ENCODE measurements at places on chromosomes 7 and 10. TPM values are rescaled to one million over a fixed set of nuclear protein-coding genes. Genes with fewer than 3 reads are reported as not detected.

- H3K27me3 ChIP-seq, result no peaks in the 10 kb centered on the region
- no peak for DNase-seq
- H3K27ac ChIP-seq, result no peak overlapping the region
- no peaks in the 10 kb centered on the region for H3K36me3 ChIP-seq
- H3K4me1 ChIP-seq, result no peaks in the 10 kb centered on the region
Measured at GRCh38 chr7:21468969-21469368, 41.1 kb downstream of the SP4 start.

- H3K4me1 ChIP-seq, result peaks cover 24% of the 10 kb centered on the region
- no peaks in the 10 kb centered on the region for H3K27me3 ChIP-seq
- H3K27ac ChIP-seq, result no peak overlapping the region
- no peak for DNase-seq
- no peak overlapping the region for H3K4me3 ChIP-seq
Measured at GRCh38 chr10:51694086-51694768, 5.2 kb downstream of the CSTF2T start.

- no peaks in the 10 kb centered on the region for H3K36me3 ChIP-seq
- no peak for DNase-seq
- no peak overlapping the region for H3K4me3 ChIP-seq
- no peaks in the 10 kb centered on the region for H3K4me1 ChIP-seq
- H3K27me3 ChIP-seq, result no peaks in the 10 kb centered on the region
Measured at GRCh38 chr10:34049887-34050286, 715.4 kb upstream of the NRP1 start.

DNA sequence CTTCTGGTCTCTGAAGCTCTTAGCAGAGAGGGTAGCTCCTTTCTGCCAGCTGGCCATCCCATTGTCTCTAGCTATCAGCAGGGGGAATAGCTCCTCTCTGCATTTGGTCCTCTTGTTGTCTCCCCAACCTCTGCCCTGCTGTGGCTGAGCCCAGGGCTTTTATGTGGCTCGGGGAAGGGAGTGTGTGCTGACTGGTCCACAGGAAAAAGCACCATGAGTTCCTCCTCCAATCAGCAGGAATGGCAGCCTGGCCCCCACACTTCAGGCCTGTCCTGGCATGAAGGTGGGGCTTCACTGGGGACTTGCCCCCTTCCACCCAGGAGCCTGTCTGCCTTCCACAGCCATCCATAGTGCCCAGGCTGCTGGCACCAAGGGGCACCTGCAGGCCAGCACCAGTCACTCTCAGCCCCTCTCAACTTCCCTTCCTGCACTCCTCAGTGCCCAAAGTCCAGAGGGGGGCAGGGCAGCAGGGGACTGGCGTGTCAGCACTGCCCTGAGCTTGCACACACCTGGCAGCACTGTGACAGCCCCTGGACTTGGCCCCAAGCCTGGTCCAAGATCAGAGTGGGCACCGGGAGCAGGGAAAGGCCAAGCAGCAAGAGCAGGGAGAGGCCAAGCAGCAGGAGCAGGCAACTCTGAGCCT is 36.2 kb downstream of the NOLC1 start:
- no peak overlapping the region for H3K4me3 ChIP-seq
- H3K36me3 ChIP-seq, result no peaks in the 10 kb centered on the region
- no peaks in the 10 kb centered on the region for H3K27me3 ChIP-seq

DNA sequence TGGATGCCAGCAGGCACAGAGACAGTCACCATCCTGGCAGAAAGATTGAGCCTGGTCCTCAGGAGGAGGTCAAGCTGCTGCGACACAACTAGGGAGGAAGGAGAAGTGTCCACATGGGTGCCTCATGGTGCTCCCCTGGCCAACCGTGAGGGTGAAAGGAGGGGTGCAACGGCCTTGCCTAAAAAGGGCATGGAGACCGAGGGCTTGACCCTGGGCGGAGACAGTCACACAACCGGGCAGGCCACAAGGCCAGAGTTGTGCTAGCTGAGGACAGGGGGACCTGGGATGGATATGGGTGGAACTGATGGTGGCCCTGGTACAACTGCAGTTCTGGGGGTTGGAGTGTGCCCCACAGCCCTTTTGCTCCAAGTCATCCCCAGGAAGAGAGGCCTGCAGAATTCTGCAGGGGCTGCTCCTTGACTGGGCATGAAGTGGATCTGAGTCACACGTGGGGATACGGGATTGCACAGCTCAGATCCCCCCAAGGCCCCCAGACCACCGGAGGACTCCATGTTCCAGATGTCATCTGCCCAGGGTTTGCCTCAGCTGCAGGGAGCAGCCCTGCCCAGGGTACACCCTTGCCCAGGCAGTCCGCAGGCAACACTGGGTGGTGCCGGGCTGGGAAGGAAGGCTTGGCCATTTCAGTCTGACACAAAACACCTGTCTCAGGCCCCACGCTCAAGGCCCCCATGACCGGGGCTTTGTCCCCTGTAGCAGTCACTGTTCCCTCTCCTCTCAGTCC is 602.3 kb upstream of the MGMT start:
- no peaks in the 10 kb centered on the region for H3K4me1 ChIP-seq
- H3K36me3 ChIP-seq, result no peaks in the 10 kb centered on the region
- H3K27ac ChIP-seq, result no peak overlapping the region

- H3K27ac ChIP-seq, result no peak overlapping the region
- no peaks in the 10 kb centered on the region for H3K36me3 ChIP-seq
- no peak overlapping the region for H3K4me3 ChIP-seq
Measured at GRCh38 chr7:116551692-116552091, 26.9 kb downstream of the CAV1 start.

DNA sequence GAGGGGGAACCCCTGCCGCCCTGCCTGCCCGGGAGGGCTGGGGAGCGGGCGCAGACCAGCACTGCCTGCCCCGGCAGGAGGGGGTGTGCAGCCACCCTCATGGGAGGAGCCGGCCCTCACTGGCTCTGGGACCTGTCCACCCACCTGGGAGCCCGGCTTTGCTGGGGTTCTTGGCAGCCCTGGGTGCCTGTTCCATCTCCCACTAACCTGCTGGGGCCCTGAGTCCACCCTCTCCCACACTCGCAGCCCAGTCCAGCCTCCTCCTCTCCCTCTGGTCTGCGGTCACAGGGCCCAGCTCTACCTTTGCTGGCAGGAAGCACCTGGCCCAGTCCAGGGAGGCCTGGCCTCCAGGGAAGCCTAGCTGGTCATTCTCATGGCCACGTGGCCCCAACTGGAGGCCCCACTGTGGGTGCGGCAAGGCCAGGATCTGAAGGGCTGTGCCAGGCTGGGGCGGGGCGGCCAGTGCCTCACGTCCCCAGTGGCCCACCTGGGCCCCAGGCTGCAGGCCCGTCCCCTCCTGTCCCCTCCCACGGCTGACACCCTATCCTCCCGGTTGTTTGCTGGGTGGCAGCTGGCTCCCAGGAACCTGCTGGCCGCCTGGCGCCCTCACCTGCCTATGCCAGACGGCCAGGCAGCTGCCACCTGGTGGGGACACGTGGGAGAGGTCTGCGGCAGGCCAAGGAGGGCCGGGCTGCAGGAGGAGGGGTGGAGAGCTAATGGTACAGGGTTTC is at the start of gene TMEM184A:
TMEM184A (minus strand) TSS at position 393 of the 731 bp plus-strand sequence. CDS start 721 bp downstream, outside the sequence.
- no peaks in the 10 kb centered on the region for H3K36me3 ChIP-seq
- H3K4me1 ChIP-seq, result no peaks in the 10 kb centered on the region
- H3K27me3 ChIP-seq, result no peaks in the 10 kb centered on the region
- peak; percentile 57 for DNase-seq
- H3K27ac ChIP-seq, result no peak within 1 kb of the TSS
- no peak within 1 kb of the TSS for H3K4me3 ChIP-seq

- H3K36me3 ChIP-seq, result no peaks in the 10 kb centered on the region
- H3K27ac ChIP-seq, result no peak overlapping the region
- no peak for DNase-seq
Measured at GRCh38 chr10:49302088-49302487, 3.1 kb downstream of the C10orf71 start.

GRCh38 chr10:88256886-88257285 is 326.2 kb downstream of the RNLS start:
- H3K36me3 ChIP-seq, result no peaks in the 10 kb centered on the region
- no peaks in the 10 kb centered on the region for H3K27me3 ChIP-seq
- H3K27ac ChIP-seq, result no peak overlapping the region
- H3K4me1 ChIP-seq, result no peaks in the 10 kb centered on the region

DNA sequence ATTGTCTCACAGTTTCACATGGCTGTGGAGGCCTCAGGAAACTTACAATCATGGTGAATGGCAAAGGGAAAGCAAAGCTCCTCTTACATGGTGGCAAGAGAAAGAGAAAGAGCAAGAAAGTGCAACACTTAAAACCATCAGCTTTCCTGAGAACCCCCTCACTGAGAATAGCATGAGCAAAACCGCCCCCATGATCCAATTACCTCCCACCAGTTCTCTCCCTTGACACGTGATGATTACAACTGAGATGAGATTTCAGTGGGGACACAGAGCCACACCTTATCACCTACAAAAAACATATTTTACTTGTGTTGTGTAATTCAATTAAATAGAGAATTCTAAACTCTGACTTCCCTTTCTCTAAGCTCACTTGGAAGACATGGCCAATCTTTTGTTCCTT is 80.2 kb downstream of the SEMA3C start:
- no peak overlapping the region for H3K4me3 ChIP-seq
- no peak overlapping the region for H3K27ac ChIP-seq
- no peaks in the 10 kb centered on the region for H3K4me1 ChIP-seq
- H3K27me3 ChIP-seq, result no peaks in the 10 kb centered on the region

- no peaks in the 10 kb centered on the region for H3K27me3 ChIP-seq
- peaks cover 20% of the 10 kb centered on the region for H3K4me1 ChIP-seq
- H3K27ac ChIP-seq, result no peak overlapping the region
- H3K36me3 ChIP-seq, result no peaks in the 10 kb centered on the region
- no peak for DNase-seq
- no peak overlapping the region for H3K4me3 ChIP-seq
Measured at GRCh38 chr10:88121361-88121760, 257.9 kb downstream of the PTEN start.

DNA sequence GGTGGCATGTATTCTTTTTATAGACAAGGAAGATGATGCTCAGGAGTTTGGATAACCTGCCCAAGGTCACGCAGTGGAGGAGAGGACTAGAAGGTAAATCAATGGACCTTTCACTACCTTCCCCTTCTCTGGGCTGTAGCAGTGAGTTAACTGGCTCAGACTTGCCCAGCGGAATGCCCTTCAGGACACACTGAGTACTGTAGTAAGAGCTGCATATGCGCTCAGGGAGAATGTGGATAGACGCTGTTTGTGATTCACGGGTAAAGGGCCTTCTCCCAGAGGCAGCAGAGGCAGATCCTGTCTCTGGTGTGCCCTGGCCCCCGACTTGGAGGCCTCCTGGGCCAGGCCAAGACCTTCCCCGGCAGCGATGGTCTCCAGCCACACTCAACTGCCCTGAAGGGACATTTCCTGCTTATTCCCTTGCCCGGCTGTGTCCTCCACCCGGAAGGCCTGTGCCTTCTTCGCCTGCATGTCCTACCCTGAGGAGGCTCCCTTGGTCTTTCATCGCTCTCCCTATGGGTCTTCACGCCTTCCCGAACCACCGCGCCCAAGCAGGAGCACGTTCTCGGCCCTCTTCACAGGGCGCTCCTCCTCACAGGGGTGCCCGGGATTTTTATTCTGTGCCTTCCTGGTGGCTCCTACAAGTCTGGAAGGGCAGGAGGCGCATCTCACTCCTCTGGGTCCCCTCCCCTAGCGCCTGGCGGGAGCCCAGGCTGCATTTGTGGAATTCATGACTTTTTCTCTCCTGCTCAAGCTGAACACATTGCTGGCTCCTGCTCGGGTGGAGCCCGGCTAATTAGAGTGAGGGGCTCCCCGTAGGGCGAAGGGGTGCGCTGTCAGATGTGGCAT is 1.8 kb upstream of the IKZF1 start:
- H3K4me3 ChIP-seq, result peak overlapping the region; percentile 60
- H3K27ac ChIP-seq, result peak overlapping the region; percentile 68
- H3K4me1 ChIP-seq, result peaks cover 33% of the 10 kb centered on the region
- H3K27me3 ChIP-seq, result no peaks in the 10 kb centered on the region

GRCh38 chr7:98802088-98802780 is 67.6 kb downstream of the TMEM130 start:
- H3K36me3 ChIP-seq, result no peaks in the 10 kb centered on the region
- no peaks in the 10 kb centered on the region for H3K4me1 ChIP-seq
- DNase-seq, result no peak
- no peaks in the 10 kb centered on the region for H3K27me3 ChIP-seq

DNA sequence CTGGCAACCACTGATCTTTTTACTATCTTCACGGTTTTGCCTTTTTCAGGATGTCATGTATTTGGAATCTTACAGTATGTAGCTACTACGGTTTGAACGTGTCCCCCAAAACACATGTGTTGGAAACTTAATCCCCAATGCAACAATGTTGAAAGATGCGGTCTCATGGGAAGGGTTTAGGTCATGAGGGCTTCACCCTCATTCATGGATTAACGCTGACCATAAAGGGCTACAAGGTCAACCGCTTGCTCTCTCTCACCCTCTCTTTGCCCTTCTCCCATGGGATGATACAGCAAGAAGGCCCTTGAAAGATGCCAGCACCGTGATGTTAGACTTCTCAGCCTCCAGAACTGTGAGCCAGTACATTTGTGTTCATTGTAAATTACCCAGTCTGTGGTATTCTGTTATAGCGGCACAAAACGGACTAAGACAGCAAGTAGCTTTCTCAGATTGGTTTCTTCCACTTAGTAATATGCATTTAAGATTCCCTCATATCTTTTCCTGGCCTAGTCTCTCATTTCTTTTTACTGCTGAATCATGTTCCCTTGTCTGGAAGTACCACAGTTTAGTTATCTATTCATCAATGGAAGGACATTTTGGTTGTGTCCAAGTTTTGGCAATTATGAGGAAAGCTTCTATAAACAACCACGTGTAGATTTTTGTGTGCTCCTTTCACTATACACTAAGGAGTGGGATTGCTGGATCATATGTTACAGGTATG is 3.0 kb upstream of the CRYGN start:
- H3K27ac ChIP-seq, result no peak overlapping the region
- DNase-seq, result no peak
- H3K27me3 ChIP-seq, result no peaks in the 10 kb centered on the region
- no peaks in the 10 kb centered on the region for H3K4me1 ChIP-seq
- no peak overlapping the region for H3K4me3 ChIP-seq

The GRB10 gene
- total RNA-seq, result 8.0 TPM

The ARHGEF35 gene
- 4.0 TPM for total RNA-seq

The TPST1 gene
- total RNA-seq, result 2.2 TPM
